ENCODE measurements at places on chromosomes 5 and 9. TPM values are rescaled to one million over a fixed set of nuclear protein-coding genes. Genes with fewer than 3 reads are reported as not detected.

The SLC4A9 gene
- not detected for total RNA-seq

The LRRC19 gene
- not detected for total RNA-seq

The SCGB3A2 gene
- not detected for total RNA-seq

The EGFLAM gene
- 26.1 TPM for total RNA-seq

The PCDHGB7 gene
- total RNA-seq = 4.5 TPM

The FAXDC2 gene
- total RNA-seq = 0.77 TPM

The GFI1B gene
- not detected for total RNA-seq

The SPINK6 gene
- total RNA-seq = not detected

The TICAM2 gene
- 3.1 TPM for total RNA-seq

The WWC1 gene
- 7.7 TPM for total RNA-seq

The IL5 gene
- total RNA-seq = not detected

The RPL12 gene
- total RNA-seq = 1,340 TPM

The ACER2 gene
- total RNA-seq = 13.0 TPM

The ELOVL7 gene
- total RNA-seq = under 0.01 TPM

The NMUR2 gene
- not detected for total RNA-seq

The RAB3C gene
- total RNA-seq = not detected

The HEMGN gene
- total RNA-seq = not detected

The BTNL3 gene
- not detected for total RNA-seq

The GFPT2 gene
- 47.6 TPM for total RNA-seq

The PCDHGB5 gene
- 21.4 TPM for total RNA-seq

The PCA3 gene
- under 0.01 TPM for total RNA-seq

The NUTM2F gene
- not detected for total RNA-seq

The MUSK gene
- 0.19 TPM for total RNA-seq

The NME5 gene
- total RNA-seq = 1.7 TPM

The GRM6 gene
- not detected for total RNA-seq

The ANKRA2 gene
- total RNA-seq = 12.8 TPM

The UTP15 gene
- 22.0 TPM for total RNA-seq

The GRXCR2 gene
- total RNA-seq = not detected

The PTGS1 gene
- 71.3 TPM for total RNA-seq

The PCDHB9 gene
- total RNA-seq = 0.56 TPM

The EQTN gene
- total RNA-seq = not detected
